Foreskin keratinocyte (primary cell): ENCODE measurements at places on chromosomes 6 and 20. TPM values are rescaled to one million over a fixed set of nuclear protein-coding genes. Genes with fewer than 3 reads are reported as not detected.

TP53TG5 gene
- not detected in 2 replicates for total RNA-seq

FOXS1 gene
- not detected in 2 replicates for total RNA-seq

SLC22A2 gene
- total RNA-seq = not detected in 2 replicates

CCN6 gene
- 0.11 and 0.37 TPM in 2 replicates for total RNA-seq

KIF13A gene
- total RNA-seq = 84.2 and 89.1 TPM in 2 replicates

PAQR8 gene
- total RNA-seq = 4.5 and 5.6 TPM in 2 replicates

CLPSL2 gene
- not detected in 2 replicates for total RNA-seq

RIPOR2 gene
- total RNA-seq = 0.04 TPM in 1 of 2 replicates, not detected in the other

RAMACL gene
- 0.17 and 0.18 TPM in 2 replicates for total RNA-seq

NUP153 gene
- 48.5 and 56.8 TPM in 2 replicates for total RNA-seq

ID4 gene
- total RNA-seq = not detected in 2 replicates

C6orf141 gene
- 19.8 and 21.2 TPM in 2 replicates for total RNA-seq

CHRNA4 gene
- total RNA-seq = not detected in 2 replicates

HACE1 gene
- 8.5 and 9.2 TPM in 2 replicates for total RNA-seq

GSTA3 gene
- total RNA-seq = not detected in 2 replicates

TPBG gene
- total RNA-seq = 46.7 and 49.5 TPM in 2 replicates

TINAG gene
- total RNA-seq = not detected in 2 replicates

ACSS1 gene
- total RNA-seq = 4.6 and 4.7 TPM in 2 replicates

HLA-DOA gene
- not detected in 2 replicates for total RNA-seq

PROCR gene
- total RNA-seq = 73.5 and 87.8 TPM in 2 replicates

RIN2 gene
- total RNA-seq = 60.1 and 70.2 TPM in 2 replicates

LST1 gene
- 0.34 TPM in 1 of 2 replicates, not detected in the other for total RNA-seq

SLC22A3 gene
- 2.1 and 2.2 TPM in 2 replicates for total RNA-seq

RCAN2 gene
- total RNA-seq = not detected in 2 replicates

SMPDL3A gene
- total RNA-seq = 4.7 and 6.9 TPM in 2 replicates

KHDRBS2 gene
- total RNA-seq = not detected in 2 replicates

HSPA12B gene
- 0.04 and 0.10 TPM in 2 replicates for total RNA-seq

RPP21 gene
- total RNA-seq = 58.5 and 60.8 TPM in 2 replicates

RTN4IP1 gene
- total RNA-seq = 10.7 and 12.9 TPM in 2 replicates

VEGFA gene
- total RNA-seq = 88.6 and 89.7 TPM in 2 replicates

DEFB132 gene
- total RNA-seq = not detected in 2 replicates

HLA-DMA gene
- 1.3 and 4.4 TPM in 2 replicates for total RNA-seq

KIAA0408 gene
- total RNA-seq = 0.03 TPM in 1 of 2 replicates, not detected in the other

RAB32 gene
- total RNA-seq = 61.9 and 71.7 TPM in 2 replicates

APOBEC2 gene
- not detected in 2 replicates for total RNA-seq

PI16 gene
- not detected in 2 replicates for total RNA-seq

KHDC1 gene
- total RNA-seq = 1.9 and 2.3 TPM in 2 replicates

LY6G6F gene
- not detected in 2 replicates for total RNA-seq

TPD52L1 gene
- 44.0 and 48.9 TPM in 2 replicates for total RNA-seq

EFCAB8 gene
- total RNA-seq = not detected in 2 replicates

BCAS1 gene
- total RNA-seq = not detected in 2 replicates

TMEM14A gene
- 37.2 and 40.3 TPM in 2 replicates for total RNA-seq

ULBP1 gene
- total RNA-seq = 1.9 and 6.4 TPM in 2 replicates

FOXC1 gene
- total RNA-seq = 3.5 and 5.0 TPM in 2 replicates

FAM83C gene
- total RNA-seq = 2.6 and 3.0 TPM in 2 replicates

MEA1 gene
- total RNA-seq = 119 and 120 TPM in 2 replicates

FERMT1 gene
- 138 and 276 TPM in 2 replicates for total RNA-seq

KIAA1755 gene
- total RNA-seq = 0.07 and 0.10 TPM in 2 replicates

TAGAP gene
- 0.07 TPM in 2 replicates for total RNA-seq

QKI gene
- 86.6 and 89.8 TPM in 2 replicates for total RNA-seq

L3MBTL3 gene
- 19.3 and 20.3 TPM in 2 replicates for total RNA-seq

CRISP2 gene
- not detected in 2 replicates for total RNA-seq

OR12D3 gene
- not detected in 2 replicates for total RNA-seq

DNAH8 gene
- total RNA-seq = under 0.01 TPM in 1 of 2 replicates, not detected in the other
